ENCODE measurements at places on chromosomes 12 and 14.
A peak's percentile ranks its signal among the peaks of the same experiment; 100 is the strongest.

DNA sequence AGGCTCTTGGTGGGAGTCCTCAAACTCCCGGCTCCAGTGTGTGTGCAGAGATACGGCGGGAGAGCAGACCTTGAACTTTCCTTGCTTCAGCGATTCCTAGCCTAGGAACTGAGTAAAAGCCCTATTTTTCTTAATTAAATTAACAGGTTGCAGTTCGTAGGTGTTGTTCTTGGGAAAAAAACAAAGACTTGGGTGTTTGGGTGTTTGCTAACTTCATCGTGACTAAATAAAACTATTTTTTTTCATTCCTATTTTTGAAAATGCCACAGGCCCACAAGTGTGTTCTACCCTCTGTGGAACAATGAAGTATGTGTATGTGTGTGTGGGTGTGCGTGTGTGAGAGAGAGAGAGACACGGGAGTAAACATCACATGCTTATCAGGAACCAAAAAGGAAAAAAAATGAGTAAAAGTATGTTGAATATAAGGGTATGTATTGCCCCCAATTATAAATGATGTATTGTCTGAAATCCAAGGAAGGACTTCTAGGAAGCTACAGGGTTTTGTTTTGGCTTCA lies 651 bp downstream of the TMEM117 start:
- no peak for DNase-seq

GRCh38 chr14:87461704-87462103 lies 531.3 kb downstream of the GALC start:
- no peak for DNase-seq

- no peak for DNase-seq
Measured at GRCh38 chr14:101004176-101004575, 100.7 kb upstream of the RTL1 start.

- DNase-seq: no peak
Measured at GRCh38 chr14:93458234-93458633, 27.5 kb downstream of the UNC79 start.

DNA sequence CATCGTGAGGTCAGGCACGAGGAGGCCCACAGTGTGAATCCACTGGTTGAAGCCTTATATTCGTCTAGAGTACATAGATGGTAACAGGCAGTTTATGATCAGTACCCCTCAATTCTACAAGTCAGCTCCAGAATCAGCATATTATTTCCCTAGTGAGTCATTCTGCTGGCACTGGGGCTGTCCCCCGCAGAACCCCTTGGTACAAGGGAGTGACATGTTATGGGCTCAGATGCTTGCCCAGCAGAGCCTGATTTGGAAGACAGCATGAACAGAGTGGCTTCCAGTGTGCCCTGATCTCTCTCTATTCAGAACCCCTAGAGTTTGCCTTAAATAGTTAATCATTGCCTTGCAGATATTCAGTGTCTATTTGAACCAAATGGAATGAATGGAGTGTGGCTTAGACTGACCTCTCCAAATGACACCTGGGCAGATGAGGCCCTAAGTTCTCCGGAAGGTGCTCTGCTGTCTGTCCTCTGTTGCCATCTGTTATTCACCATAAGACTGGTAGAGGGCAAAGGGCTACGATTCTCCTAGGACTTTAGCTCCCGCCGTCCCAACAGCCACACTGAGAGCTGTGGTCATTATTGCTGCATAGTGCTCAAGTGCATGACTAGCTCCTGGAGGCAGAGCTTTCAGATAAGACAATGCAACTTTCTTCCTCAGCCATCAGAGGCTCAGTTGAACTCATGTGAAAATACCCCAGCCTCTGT lies 41.1 kb downstream of the CACNA2D4 start:
- DNase-seq: no peak

DNA sequence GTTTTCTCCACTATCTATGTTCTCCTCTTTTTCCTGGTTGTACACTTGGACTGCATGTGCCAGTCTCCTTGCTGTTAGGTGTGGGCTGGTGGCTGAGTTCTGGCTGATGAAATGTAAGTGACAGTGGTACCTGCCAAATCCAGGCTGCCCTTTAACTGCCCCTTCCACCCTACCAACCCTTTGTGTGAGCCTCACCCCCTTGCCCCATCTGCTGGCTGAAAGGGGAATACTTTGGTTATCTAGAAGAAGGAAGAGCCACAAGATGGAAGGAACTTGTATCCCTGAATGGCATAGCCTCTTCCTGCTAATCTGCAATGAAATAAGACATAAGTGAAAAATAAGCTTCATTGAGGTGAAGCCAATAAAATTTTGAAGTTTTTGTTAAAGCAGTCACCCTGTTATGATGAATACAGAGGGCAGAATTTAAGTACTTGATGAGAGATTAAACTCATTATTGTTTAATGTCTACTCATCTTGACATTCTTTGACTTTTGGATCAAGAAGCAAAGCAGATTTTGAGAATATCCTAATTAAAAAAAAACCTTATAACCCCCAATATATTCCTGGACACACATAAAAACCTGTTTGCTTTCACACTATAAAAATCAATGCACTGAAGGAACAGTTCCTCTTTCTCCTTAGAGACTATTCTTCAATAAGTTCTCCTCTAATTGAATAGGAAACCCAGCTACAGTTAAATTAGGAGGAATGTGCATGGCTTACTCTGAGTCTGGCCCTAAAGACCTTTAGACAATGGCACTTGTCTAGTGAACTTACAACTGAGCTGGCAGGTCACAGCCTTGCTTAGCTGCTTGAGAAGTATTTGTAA lies 262.6 kb upstream of the BTG1 start:
- DNase-seq: no peak

DNA sequence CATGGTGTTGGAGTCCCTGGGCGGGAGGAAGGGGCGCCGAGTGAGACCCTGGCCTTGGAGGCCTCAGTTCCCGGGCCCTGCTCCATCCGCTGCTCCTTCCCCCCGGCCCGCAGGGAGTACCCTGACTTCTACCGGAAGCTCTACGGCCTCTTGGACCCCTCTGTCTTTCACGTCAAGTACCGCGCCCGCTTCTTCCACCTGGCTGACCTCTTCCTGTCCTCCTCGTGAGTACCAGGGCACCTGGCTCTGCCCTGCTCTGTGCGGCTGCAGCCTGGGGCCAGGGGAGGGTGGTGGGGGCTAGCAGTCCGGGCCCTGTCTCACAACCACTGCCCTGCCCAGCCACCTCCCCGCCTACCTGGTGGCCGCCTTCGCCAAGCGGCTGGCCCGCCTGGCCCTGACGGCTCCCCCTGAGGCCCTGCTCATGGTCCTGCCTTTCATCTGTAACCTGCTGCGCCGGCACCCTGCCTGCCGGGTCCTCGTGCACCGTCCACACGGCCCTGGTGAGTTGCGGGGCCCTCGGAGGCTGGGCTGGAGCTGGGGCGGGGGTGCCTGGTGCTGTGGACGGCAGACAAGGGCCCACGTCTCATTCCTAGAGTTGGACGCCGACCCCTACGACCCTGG lies 7.0 kb downstream of the NOC4L start:
- no peak for DNase-seq

DNA sequence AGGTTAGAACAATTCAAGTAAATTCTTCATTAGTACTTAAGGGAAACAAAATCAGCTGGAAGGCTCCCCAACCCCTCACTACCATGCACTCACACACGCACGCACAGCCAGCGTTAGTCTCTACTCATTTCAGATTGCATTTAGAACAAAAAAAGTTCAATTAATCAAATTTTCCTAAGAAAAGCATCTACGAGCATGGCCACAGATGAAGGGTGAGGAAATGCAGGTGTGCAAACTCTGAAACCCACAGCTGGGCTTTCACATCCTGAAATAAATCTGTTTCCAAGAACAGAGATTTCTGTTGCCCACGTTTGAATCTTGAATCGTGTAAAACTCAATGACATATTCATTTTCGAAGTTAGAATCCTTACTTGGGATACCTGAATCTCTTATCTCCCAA lies 62.6 kb downstream of the SEL1L start:
- DNase-seq: peak; percentile 59

DNA sequence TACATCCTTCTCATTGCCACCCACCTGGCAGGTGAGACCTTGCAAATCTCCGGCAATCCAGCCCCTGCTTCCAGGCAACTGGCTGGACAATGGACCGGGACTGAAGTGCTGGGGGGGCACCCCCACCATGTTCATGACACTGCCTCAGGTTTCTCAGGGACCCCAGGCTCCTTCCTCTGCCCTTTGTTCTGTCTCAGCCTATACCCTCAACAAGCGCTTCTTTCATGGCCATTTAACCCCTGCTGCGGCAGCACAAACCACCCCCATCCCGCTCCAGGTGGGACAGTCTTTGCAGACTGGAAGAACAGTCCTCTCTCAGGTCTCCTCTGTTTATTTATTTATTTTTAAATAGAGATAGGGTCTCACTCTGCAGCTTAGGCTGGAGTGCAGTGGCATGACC lies 7.6 kb downstream of the ISM2 start:
- DNase-seq: no peak

- no peak for DNase-seq
Measured at GRCh38 chr14:35438910-35439713, 34.6 kb upstream of the NFKBIA start.

DNA sequence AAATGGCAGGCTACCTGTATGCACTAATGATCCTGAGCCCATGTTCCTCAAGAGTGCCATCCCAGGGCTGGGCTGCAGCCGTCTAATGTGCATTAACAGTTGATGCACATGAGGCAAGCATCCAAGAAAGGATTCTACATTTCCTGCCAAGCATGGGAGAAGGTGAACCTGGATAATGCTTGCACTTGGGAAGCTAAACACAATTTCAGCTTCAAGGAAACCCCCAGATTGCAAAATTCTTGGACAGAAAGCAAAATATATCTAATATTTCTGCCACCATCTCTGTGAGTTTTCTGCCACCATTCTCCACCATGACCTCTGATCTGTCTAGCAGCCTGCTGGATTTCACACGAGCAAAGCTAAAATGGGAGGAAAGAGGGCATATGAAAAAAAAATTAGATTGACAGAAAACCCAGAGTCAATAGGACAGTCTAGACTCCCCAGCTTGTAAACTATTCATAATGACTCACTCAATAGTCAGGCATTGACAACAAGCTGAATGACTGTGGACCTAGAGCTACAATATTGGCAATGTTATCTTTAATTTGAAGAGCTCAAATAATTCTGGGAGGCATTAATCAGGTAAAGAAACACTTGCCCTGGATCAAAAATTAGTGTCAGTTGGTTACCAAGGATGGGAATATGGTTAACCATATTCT lies 91.9 kb upstream of the BCL2L14 start:
- no peak for DNase-seq

DNA sequence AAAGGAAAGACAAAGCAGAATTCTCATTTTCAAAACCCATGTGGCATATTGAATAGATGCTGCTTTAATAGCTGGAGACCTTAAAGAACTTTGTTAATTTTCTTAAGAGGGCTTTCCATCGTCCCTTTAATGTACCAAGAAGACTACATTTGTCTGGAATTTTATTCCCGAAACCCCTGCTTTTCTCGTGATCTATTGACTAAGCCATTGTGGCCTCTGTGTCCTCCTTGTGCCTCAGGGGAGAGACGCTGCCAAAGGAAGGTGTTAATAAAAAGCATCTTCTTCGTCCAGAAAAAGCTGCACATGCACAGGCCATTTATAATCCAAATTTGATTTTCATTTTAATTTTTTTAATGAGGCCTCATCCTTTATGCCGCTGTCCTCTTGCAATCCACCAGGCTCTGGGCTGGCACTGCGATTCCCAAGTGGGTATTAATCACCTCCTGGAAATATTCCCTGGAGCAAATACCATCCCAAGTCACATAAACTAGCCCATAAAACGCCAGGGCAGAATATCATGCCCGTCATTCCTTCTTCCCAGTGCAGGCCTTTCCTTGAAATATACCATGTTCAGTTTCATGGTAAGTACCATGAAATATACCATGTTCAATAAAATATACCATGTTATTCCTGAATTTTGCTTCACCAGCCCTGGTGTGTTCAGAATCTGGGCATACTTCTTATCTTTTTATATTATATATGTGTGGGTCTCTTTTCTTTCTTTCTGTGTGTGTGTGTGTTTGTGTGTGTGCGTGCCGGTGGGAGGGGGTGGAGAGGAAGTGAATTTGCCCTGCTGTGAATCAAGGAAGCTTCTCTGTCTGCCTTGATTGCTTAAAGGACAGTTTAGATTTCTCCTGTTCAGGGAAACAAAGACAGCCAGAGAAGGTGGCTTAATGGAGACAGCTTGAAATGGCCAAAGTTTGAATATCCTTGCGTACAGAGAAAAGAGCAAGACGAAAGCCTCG lies 147.6 kb downstream of the PHETA1 start:
- no peak for DNase-seq

GRCh38 chr12:25417071-25417470 lies 136.0 kb downstream of the LMNTD1 start:
- no peak for DNase-seq

DNA sequence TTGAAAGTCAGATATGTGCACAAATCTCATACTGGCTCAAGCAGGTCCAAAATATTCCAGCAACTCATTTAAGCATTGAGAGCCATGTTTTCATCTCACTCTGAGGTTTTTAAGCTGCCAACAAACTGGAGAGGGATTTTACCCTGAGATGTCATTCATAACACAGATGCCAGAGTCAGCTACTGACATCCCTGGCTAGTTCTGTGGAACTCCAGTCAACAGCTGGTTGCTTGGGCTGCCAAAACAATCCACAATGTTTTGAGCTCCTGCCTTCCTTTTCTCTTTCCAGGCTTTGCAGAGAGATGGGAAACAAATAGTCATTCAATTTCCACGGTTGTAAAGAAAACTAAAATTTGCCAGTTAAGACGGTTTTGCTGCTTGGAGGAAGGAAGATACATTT lies 621.2 kb upstream of the FBXO33 start:
- no peak for DNase-seq

DNA sequence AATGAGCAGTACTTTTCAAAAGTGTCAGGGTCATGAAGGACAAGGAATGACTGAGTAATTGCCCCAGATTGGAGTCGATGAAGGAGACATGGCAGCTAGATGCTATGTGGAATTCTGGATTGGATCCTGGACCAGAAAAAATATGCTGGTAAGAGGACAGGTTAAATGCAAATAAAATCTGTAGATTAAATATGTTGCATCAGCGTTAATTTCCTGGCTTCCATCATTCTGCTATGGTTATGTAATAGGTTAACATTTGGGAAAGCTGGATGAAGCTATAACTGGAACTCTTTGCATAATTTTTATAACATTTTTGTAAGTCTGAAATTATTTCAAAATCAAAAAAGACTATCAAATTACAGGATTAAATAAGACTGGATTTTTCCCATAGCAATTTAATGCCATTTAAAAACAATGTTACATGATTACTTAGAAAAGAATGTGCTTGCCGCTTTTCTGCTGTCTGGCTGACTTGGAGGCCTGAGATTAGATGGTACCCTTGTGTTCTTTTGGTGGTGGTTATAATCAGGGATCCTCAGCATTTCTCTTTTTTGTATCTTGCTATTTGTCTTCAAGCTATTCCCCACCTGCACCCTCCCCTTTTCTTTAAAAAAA lies 65.1 kb downstream of the FBXW8 start:
- no peak for DNase-seq
